NCI-H1436 (cell line): ENCODE measurements at places on chromosomes 12 and 14.

GRCh38 chr12:127767656-127768055, 499.3 kb upstream of the TMEM132C start:
- DNase-seq, result no peak

GRCh38 chr12:93663006-93663728, 14.0 kb upstream of the CRADD start:
- DNase-seq, result no peak

DNA sequence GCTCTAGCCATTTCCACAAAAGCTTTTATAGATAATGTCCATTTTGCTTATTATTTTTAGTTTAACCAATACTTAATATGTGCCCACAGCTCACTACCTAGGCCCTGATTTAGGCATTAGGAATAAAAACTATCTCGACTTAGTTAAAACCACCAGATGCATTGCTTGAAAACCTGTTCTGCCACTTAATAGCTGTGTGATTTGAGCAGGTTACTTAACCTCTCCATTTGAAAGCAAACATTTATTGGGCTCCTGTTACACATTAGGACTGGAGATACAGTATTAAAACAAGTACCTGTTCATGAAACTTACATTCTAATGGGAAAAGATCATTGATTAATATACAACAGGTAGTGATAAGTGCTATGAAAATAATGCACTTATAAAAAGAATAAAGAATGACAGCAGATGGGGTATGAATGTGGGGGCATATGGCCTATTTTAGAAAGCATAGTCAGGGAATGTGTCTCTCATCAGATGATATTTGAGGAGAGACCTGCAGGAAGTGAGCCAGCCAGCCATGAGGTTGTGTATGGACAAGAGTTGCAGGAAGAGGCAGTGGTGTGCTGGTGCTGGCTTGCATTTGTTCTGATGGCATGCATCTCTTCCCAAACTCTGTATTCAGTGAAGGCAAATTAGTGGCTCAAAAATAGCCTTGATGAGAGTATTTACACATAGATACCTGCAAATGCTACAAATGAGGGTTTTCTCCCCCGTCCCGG, 34.3 kb downstream of the NOPCHAP1 start:
- DNase-seq, result no peak

DNA sequence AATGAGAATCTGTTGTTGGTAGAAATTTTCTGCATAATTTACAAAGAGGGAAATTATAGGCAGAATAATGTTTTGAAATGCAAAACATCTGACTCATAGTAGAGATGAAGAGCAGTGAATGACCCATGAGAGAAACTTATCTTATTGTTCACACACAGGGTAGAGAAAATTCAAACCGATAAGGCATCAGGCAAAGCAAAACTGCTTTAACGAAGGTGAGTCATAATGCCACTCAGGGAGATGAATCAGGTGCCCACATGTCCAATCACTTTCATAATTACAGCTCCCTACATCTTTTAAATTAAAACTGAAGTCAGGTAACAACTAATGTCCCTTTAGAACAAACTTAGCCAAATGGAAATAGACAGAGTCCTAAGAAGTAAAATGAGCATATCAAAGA, 265.6 kb upstream of the GARIN6 start:
- no peak for DNase-seq

DNA sequence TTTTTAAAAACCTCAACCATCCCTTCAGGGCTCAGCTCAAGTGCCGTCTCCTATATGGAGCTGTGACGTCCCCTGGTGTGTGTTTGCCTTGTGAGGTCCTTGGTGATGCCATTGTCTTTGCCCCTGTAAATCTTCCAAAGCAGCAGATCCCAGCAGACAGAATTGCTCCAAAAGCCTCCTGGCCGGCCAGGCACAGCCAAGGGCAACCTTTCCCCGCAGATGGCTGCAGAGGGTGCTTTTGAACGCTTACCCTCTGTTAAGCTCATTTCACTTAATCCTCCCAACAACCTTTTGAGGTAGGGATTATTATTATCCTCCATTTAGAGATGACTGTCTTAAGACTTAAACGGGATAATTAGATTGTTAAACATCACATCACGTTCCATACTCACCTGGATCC, 51.4 kb downstream of the RFX4 start:
- no peak for DNase-seq

DNA sequence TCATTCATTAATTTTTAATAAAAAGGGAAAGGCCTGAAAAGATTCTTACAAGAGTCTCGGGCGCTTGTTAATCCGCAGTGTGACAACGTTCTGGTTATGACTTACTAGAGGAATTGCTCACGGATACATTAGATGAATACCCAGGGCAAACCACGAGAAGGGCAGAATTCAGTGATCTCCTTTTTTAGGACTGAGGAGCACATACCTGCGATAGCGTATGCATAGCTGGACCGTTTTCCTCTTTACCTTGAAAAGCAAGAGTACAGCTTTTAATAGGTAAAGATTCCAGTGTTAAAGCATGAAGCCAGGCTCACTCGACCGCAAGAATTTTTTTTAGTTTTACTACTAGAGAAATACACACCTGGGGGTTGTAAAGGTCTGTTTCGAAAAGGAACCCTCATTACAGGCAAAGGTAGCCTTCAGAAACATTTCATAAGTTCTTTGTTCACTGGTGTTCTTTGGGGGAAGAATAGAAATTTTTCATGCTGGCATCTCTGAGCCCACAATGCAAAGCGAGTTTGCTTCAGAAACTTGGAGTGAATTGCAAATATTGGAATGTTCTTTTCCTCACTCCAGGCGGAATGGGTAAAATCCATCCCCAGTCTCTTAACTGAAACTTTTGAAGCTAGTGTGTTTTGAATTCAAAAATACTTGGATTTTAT, 953 bp downstream of the MAPK1IP1L start:
- no peak for DNase-seq

DNA sequence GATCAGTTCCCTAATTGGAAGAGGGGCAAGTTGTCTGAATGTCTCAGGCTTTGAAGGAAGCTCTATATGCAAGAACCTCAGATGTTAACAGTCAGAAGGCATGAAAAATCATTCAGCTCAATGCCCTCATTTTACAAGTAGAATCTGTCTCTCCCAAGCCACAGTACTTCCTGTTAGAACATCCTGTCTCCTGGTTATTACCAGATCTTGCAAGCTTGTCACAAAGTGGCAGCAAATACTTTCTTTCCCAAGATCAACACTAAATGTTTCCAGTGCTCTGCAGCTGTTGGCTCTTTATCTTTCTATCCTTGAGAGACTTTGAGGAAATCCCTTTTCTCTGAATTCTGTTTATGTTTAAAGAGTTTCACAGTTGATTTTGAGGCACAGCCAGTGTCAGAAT, 235.5 kb downstream of the AKAP6 start:
- DNase-seq, result no peak

GRCh38 chr14:99134516-99135046, 137.4 kb downstream of the BCL11B start:
- no peak for DNase-seq

DNA sequence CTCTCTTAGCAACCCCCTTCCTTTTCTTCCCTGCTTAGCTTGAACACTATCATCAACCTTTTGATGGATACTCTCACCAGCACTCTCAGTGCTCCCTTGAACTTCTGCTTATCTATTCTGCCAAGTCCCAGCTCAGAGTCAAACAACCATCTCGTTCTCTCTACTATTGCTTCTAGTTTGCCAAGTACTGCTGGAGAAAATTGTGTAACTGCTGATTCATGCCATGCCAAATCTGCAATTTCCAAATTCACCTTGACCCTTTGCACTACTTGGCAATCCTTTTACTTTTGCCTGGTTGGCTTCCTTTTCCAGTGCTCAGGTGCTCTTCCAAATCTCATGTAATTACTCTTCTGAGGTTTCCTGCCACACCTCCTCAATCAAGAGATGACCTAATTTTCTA, 2.8 kb upstream of the CCDC196 start:
- DNase-seq, result no peak

DNA sequence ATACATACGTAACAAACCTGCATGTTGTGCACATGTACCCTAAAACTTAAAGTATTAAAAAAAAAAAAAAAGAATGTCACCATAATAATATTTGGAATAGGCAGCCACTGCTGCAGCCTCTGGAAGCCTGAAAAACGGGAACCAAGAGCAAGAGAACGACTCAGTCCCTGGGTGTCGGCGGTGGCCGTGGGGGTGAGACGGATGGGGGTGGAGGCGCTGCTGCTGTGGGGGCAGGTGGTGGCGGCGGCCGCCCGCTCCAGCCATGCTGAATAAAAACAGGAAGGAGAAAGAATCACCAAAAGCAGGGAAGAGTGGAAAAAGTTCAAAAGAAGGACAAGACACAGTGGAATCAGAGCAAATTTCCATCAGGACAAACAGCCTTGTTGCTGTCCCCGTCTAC, 46.9 kb downstream of the ZFYVE21 start:
- no peak for DNase-seq

DNA sequence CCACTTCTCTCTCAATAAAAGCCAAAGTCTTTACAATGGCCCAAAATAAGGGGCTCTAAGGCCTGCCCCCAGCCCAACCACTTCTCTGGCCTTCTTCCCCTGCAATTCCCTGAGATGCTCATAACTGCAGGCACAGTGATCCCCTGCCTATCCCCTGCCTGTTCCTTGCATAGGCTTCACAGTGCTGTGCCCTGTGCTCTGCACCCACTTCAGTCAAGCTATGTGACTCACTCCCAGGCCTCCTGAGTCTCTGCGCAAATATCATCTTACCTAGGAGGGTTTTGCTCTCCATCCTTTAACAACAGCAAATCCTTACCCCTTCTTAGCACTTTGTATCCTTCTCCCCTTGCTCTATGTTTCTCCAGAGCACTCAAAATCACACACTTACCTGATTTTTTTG, 242.2 kb downstream of the MSRB3 start:
- DNase-seq, result no peak

DNA sequence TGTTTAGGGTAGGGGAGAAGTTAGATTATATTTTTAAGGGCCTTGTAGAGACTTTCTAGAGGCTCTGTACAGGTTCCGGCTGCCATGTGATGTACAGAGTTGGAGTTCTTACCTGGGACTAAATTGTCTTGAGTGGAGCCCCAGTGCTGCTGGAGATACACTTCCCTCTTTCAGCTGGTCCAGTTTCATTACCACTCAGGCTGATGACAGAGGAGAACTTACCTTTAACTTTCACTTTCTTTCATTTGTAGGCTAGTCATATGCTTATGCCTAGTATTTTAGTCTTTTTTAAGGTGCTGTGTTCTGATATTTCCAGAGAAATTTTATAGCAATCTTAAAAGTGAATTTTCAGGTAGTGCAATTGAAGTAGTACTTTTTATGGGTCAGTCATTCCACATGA, 117.3 kb downstream of the ERC1 start:
- no peak for DNase-seq

DNA sequence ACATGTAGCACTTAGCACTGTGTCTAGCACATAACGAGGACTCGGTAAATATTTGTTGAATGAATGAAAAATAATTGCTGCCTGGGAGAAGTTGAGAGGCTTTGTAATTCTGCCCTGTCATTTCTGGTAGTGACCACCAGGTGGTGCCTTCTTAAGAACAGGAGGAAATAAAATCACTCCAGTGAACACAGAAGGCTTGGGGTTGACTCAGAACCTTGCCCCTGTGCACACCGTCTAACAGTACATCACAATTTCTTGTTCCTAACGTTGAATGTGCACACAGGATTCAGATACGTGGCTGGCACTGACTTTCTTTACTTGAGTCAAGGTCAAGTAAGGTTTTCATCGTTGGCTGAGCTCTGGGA, 91.8 kb downstream of the RGS6 start:
- DNase-seq, result no peak
